ENCODE measurements at places on chromosomes 3 and 15.

- peak; percentile 27 for DNase-seq
These were observed 12.2 kb downstream of the ALG1L2 start for GRCh38 chr3:130093741-130094391.

DNA sequence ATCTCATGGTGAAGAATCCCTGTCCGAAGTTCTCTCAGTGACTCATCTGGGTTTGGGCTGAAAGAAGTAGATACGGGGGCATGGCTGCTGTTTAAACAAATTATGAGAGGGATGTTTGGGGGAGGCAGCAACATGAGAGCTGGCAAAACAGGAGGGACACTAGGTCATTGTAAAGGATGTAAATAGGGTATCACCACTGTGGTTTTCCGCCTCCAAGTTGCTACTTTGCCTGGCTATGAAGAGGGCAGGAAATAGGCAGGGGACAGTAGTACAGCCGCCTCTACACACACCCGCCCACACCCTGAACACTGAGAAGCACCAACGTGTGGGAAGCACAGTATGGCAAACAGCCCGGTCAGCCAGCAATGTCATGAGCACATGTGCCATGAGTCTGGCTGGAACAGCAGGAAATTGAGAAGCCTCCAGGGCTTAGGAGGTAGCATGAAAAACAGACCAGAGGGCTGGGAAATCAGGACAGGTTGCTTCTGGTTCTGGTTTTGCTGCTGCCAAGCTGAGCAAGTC is 17.1 kb downstream of the HEXA start:
- DNase-seq = peak; percentile 91

DNA sequence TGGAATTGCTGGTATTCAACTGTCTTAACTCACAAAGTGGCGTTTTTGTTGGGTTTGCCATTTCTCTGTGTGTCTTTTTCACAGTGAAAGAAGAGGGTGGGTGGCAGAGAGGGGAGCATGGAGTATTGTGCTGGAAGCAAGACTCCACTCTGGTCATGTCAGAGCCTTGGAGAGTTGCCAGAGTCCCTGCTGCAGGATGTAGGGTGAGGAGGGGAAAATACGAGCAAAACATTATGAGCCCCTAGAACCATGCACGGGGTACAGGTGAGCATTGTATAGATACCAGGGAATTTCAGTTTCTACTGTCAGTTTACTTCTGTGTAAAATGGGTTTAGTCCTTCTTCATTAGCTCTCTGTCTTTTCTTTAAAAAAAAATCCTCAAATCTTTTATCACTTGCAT is 249.9 kb downstream of the CACNA2D3 start:
- no peak for DNase-seq

DNA sequence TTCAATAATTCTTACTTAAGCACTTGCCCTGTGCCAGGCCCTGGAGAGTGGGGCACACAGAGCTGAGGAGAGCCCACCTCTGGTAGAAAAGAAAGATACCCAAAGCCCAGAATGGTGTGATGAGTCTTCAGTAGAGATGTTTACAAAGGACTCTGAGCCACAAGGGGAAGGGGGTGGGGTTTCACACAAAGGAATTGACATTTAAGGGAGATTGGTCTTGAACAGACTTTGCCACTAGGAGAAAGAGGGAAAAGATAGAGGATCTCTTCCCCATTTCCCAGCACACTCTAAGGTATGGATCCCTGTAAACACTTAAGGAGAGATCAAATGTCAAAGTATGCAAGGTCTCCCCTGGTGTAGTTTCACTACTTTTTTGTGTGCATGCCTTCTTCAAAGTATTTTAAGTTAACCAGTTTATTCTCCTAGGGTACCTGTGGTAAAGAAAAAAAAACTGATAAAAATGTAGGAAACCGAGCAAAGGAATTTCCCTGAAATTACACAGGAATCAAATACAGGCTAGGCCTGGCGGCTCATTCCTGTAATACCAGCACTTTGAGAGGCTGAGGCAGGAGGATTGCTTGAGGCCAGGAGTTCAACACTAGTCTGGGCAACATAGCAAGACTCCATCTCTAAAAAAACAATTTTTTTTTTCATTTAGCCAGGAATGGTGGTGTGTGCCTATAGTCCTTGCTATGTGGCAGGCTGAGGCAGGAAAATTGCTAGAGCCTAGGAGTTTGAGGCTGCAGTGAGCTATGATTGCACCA is 117.6 kb upstream of the SKOR1 start:
- DNase-seq = no peak

GRCh38 chr3:170038434-170039110 is 777 bp downstream of the GPR160 start:
- DNase-seq = no peak

DNA sequence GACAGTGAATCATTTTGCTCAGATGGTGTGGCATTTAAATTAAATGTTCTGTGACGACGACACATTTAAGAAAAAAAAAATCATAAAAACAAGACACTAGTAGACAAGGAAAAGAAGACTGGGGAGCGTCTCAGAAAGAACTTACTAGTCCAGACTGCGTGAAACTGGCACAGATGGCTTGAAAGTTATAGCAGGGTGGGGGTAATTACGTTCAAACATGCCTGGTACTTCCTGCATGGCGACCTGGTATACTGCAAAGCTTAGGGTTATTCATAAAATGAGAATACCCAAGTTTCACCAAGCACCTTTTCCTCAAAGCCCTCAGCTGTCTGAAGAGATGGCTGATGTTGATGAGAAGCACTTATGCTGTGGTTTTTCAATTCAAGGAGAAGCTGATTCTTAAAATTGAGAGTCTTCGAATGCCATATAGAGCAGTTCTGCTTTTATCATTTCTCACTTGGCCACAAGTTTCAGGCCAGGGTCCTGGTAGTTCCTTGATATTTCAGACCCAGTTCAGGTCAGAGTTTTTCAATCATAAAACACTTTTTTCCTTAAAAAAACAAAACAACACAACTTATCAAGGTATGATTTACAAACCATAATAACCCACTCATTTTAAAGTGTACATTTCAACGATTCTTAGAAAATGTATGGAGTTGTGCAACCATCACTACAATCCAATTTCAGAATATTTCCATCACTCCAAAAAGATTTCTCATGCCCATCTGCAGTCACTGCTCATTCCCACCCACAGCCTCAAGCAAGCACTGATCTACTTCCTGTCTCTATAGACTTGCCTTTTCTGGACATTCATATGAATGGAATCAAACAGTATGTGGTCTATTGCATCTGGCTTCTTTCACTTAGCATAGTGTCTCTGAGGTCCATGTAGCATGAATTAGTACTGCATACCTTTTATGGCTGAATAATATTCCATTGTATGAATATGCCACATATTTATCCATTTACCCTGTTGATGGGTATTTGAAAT is 24.7 kb downstream of the PCOLCE2 start:
- peak; percentile 43 for DNase-seq

DNA sequence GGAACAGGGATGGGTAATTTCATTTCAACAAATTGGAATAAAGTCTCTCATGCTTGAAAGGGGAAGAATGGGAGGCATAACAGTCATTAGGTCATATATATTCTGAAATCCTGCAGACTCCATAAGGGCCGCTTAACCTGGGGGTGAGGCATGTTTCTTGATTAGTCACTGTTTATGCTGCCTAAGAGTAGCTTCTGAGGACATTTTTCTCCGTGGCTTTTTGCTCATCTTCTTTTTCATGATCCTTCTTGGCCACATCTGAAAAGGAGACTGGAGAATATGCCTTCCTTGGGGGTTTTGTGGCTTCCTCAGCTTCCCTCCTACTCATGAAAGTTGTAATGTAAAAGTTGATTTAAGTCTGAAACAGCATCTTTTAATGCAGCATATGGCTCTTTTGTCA is 20.0 kb upstream of the CFAP20DC start:
- DNase-seq = no peak

GRCh38 chr3:184595726-184596125 is 34.1 kb downstream of the EPHB3 start:
- no peak for DNase-seq

GRCh38 chr15:23694592-23694991 is 7.5 kb upstream of the NDN start:
- DNase-seq = no peak

DNA sequence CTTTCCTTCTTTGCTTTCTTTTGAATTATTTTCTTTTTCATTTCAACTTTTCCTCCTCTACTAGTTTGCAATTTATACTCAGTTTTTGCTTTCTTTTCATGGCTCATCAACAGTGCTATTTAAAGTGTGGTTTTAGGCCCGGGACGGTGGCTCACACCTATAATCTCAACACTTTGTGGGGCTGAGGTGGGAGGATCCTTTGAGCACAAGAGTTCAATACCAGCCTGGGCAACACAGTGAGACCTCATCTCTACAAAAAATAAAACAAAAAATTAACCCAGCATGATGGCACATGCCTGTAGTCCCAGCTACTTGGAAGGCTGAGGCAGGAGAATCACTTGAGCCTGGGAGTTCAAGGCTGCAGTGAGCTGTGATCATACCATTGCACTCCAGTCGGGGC is 20.4 kb upstream of the DENND4A start:
- DNase-seq = no peak

- peak; percentile 20 for DNase-seq
These were observed 36.4 kb upstream of the BOC start for GRCh38 chr3:113174801-113175485.

DNA sequence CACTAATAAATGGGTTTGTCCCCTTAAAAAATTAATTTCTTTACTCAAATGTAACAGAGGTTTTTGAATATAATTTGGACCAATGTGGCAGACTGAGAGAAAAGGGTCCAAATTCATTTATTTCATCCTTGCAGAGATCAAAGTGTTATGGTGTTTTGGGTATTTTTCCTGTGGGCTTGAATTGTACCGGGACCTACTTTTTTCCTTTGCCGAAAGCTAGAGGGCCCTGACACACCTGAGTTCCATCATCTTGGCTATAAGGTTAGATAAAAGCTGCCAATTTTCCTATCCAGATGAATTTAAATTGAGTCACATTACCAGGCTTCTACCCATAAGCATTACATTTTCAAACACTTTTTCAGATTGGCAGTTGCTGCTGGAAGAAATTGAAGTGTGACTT is 908 bp downstream of the CCNB2 start:
- DNase-seq = peak; percentile 6

- DNase-seq = peak; percentile 82
These were observed 18.6 kb downstream of the PLD1 start for GRCh38 chr3:171791692-171792076.

DNA sequence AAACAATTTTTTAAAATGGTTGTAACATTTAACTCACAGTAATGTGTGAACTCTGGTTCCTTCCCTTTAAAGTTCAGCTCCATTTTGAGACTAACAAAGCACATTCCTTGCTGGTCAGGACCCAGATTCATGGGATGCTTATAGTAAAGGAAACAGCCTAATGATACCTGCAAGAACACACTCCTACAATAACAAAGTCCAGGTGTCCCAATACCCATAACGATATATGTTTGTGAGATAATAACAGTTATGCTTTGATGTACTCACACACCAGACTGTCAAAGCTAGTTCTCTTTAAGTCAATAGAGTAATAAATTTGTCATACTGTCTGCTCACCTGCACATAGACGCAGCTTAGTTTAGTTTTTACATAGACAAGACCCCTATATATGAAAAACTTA is 15.9 kb upstream of the CCDC50 start:
- no peak for DNase-seq

- peak; percentile 19 for DNase-seq
These were observed 50.7 kb downstream of the XYLB start for GRCh38 chr3:38397320-38397719.

GRCh38 chr3:4065085-4065484 is 238.1 kb upstream of the SETMAR start:
- DNase-seq = no peak

DNA sequence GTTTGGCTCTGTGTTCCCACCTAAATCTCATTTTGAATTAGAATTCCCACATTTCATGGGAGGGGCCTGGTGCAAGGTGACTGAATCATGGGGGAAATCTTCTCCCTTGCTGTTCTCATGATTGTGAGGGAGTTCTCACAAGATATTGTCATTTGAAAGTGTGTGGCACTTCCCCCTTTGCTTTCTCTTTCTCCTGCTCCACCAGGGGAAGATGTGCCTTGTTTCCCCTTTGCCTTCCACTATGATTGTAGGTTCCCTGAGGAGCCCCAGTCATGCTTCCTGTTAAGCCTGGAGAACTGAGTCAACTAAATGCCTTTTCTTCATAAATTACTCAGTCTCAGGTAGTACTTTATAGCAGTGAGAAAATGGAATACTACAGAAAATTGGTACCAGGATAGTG is 157.2 kb upstream of the TPRG1 start:
- no peak for DNase-seq

- DNase-seq = peak; percentile 31
These were observed 41.4 kb downstream of the SSUH2 start for GRCh38 chr3:8603115-8603710.

DNA sequence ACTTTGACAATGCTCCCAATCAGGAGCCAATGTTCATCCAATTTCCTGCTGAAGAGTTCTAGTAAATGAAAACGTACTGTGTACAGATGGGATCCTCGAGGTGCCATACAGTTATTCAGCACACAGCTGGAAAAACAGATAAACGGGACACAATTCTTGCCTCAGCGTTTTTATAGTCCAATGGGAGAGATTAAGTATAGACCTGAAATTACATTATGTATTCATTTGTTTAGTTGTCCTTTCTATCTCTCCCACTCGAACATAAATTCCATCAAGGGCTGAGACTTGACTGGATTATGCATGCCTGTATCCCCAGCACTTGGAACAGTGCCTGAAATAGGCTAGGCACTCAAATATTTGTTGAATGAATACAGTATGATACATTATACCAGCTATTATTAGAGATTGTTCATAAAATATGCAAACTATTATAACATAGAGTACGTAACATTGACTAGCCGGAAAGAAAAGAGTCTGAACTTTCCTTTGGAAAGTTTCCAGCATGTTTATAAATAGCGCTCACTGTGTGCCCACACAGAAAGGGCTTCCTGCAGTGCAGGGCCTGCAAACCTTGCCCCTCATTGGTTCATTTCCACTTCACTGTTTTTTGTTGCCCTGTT is 27.4 kb upstream of the SNTN start:
- DNase-seq = peak; percentile 35

DNA sequence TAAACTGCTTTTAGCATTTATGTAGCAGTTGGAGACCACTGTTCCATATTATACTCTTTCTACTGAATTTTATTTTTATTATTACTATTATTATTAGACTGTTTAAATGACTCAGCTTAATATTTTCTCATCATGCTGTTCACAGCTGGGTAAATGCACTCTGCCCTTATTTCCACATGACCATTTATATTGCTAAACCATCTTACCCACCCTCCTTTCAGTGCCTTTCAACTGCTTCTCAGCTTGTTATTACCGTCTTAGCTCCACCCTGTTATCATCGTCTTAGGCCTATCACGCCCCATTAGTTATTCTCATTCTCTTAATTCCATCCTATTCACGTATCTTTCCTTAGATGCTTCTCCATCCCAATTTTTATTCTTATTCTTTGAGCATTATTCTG is 212.6 kb downstream of the GAP43 start:
- no peak for DNase-seq

GRCh38 chr15:60932051-60932915 is 296.8 kb downstream of the RORA start:
- peak; percentile 89 for DNase-seq

GRCh38 chr15:42315521-42315920 is 42.3 kb upstream of the TMEM87A start:
- DNase-seq = no peak

- DNase-seq = peak; percentile 25
These were observed 126.2 kb upstream of the PTX3 start for GRCh38 chr3:157310329-157311052.
